ENCODE measurements at places on chromosomes 3 and 15.
A peak's percentile ranks its signal among the peaks of the same experiment; 100 is the strongest.

GRCh38 chr3:8899876-8900460 lies 63.3 kb downstream of the RAD18 start:
- DNase-seq = no peak

DNA sequence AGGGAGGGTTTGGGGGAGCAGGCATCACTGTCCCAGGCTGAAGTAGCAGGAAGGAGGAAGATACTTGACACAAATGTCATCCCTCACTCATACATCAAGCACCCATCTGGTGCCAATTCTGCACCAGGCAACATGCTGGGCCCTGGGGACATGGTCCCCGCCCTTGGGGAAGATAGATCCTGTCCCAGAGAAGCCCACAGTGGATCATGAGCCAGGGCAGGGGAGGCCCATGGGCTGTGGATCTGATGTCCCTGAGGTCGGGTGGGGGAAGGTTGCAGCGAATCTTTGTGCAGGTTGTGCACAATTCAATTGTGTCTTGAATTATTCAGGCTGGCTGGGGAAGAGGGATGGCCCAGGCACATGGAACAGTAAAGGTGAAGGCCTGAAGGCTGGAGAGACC lies 6.4 kb upstream of the CCDC33 start:
- no peak for DNase-seq

DNA sequence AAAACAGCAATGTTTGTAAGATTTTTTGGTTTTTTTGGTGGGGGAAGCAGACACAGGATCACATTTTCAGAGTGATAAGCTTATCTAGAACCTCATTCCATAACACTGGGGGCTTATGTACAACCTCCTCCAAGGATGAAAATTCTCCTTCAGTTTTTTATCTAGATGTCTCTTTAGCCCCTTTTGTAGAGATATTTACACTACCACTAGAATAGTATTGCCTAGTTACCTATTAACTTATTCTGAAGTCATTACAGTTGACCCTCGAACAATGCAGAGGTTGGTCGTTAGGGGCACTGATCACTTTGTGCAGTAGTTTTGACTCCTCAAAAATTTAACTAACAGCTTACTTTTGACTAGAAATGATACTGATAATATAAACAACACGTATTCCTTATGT lies 32.8 kb downstream of the IFT57 start:
- no peak for DNase-seq

- DNase-seq = no peak
Measured at GRCh38 chr3:119781330-119782198, at the start of gene NR1I2. Gene NR1I2, plus strand, starts transcription at chr3:119782101.

DNA sequence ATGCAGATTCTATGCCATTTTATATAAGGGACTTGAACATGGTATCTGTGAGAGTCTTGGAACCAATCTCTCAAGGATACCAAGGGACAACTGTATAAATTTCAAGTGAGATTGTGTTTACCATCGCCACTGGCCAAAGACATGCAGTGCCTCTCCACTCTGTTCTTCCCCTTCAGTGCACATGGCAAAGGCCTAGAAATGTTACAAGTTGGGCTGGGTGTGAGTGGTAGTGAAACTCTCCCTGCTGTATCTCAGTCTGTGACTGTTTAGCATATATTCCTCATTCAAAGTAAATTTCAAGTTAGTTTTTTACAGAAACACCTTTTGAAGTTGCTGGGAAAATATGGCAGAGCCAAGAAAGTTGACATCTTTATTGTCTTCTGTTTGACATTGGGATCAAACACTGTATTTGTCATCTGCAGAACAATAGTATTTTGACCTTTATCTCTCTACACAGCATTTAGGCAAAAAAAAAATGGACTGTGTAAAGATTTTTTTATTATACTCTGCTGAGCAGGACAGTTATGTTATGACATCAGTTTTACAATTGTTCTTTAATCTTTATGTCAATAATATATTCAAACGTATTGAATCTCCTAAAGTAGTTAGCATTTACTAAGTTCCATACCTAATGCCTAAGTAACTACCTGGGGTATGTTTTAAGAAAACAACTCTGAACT lies 101.4 kb downstream of the CCNL1 start:
- no peak for DNase-seq

GRCh38 chr15:100925480-100925879 lies 6.3 kb downstream of the LRRK1 start:
- no peak for DNase-seq

DNA sequence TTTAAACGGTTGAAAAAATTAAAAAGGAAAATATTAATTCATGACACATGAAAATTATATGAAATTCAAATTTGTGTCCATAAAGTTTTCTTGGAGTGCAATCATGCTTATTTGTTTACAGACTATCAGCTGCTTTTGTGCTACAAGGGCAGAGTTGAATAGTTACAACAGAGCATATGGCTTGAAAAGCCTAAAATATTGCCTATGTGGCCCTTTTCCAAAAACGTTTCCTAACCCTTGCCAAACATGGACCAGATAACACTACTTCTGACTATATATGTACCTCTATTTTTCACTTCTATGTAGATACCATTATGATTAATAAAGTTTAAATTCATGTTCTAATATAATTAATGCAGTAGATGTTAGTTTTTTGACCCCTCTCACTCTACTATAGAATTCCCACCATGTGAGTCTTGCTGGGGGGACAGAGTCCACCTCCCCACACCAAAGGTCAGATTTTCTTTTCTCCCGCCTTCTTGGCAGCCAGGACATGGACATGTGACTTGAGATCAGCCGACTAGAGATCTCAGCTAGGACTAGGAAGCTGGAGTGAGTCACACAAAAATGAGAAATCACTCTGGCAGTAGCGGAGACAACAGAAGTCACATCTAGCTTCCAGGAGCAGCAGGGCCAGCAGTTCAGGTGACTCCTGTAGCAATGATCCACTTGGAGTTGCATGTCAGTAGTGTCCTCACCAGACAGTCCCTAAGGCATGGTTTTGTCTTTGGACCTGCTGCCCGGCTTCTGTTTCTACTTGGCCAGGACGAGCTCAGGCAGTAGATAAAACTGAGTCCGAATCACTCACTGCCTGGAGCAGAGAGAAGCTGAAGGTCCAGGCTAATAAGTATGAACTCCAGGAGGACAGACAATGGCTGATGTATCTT lies 22.4 kb downstream of the CIAO2A start:
- DNase-seq = no peak

DNA sequence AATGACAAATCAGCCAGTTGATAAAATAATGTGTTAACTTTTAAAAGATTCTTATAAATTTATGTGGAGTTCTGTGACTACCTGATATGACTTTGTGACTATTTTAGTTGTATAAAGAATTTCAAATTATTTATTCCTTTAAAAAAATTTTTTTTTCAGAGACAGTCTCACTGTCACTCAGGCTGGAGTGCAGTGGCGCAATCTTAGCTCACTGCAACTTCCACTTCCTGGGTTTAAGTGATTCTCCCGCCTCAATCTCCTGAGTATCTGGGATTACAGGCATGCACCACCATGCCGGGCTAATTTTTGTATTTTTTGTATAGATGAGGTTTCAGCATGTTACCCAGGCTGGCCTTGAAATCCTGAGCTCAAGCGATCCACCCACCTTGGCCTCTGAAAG lies 48.5 kb downstream of the MBNL1 start:
- no peak for DNase-seq

- DNase-seq = no peak
Measured at GRCh38 chr3:58474348-58474911, 17.5 kb upstream of the KCTD6 start.

DNA sequence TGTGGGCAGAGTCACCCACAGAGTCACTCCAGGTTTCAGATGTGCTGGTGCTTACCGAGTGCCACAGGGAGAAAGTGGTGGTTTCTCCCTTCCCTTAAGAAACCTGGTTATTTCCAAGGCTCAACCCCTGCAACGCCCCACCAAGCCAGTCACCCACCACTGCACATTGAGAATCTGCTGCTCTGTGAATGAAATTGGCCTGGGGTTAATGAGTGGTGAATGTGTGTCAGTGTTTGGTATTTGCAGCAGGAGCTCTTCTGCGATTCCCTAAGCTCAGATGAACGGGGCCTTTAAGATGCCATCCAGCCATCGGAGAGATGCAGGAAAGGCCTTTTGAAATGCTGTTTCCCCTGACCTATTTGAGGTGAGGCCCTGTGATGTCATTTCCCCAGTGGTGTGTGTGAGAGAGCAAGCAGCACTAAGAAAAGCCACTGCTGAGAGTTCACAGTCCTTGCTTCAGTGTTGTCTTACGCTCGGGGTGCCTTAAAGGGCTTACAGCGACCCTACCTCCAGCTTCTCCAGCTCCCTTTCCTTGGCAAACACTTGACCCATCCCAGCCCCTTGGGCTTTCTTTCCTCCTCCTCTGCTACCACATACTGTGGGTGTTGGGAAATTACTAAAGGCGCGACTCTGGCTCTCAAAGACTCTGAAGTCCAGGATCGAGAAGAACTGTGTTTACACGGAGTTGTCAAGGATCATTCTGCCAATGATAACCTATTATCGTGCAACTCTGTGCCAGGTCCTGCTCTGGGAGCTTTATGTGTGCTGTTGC lies 68.9 kb downstream of the SMAD3 start:
- peak; percentile 34 for DNase-seq

DNA sequence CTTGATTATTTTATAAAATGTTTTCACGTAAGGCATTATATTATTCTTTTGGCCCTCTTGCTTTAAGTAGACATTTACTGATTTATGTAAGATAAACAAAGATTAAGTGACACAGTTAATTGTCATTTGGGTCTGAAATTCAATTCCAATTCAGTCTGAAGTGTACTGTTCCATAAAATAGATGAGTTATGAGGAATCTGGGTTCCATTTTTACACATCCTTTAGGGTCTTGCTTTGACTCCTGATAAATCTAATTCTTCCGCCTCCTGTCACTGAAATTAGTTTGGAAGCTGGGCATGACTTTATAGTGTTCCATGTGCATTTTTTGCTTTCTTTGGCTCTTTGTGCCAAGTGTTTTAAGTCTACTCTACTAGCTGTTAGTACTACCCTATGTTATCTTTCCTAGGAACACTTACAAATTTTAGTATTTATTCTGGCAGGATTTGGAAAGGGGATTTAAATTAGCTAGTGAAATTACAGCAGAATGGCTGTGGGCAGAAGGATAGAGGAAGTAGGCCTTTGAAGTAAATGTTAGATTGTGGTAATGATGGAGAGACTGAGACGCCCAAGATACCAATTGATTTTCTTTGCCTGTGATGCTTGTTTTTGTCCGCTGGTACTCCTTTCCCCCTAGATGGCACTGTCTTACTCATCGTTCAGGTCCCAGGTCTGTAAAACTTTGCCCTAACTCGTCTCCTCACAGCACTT lies 14.3 kb downstream of the ARL8B start:
- DNase-seq = peak; percentile 6

- DNase-seq = no peak
Measured at GRCh38 chr3:150589759-150590158, 13.4 kb upstream of the SELENOT start.

GRCh38 chr3:167705840-167706239 lies 28.9 kb downstream of the PDCD10 start:
- DNase-seq = no peak

GRCh38 chr15:95302206-95302605 lies 1028.3 kb upstream of the NR2F2 start:
- DNase-seq = no peak
